Left lung (tissue), 14 donors: ENCODE measurements at places on chromosomes 5 and 9.
A peak's percentile ranks its signal among the peaks of the same experiment; 100 is the strongest.

DNA sequence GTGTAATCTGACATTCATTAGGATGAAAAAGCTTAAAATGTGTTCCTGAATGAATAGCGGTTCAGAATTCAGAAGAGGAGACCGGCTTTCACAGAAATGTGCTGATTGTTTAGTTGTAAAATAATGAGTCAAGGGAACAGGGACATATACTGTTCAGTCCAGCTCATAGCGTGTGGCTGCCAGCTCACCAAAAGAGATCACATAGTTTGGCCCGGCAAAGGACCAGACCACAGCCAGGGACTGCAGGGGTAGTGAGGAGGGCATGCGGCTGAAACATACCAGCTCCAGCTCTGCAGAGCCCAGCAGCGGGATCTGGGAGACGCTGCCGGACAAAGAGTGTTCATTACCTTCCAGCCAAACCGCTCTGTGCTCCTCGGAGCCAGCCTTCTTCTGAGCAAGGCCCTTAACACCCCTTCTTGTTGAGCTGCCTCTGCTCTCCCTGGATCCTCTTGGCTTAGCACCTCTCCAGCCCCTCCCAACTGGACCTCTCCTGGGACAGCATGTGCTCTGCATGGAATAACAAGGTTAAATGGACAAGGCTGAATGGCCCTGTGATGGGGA, 116.8 kb upstream of the CNTLN start:
- no peak overlapping the region for H3K27ac ChIP-seq
- no peaks in the 10 kb centered on the region for H3K36me3 ChIP-seq
- H3K27me3 ChIP-seq, result no peaks in the 10 kb centered on the region
- no peak for DNase-seq
- H3K4me3 ChIP-seq, result no peak overlapping the region

- no peak for DNase-seq
- H3K27ac ChIP-seq, result peak overlapping the region; percentile 77
- no peaks in the 10 kb centered on the region for H3K27me3 ChIP-seq
Observed at GRCh38 chr5:78546276-78546996, 102.1 kb downstream of the LHFPL2 start.

DNA sequence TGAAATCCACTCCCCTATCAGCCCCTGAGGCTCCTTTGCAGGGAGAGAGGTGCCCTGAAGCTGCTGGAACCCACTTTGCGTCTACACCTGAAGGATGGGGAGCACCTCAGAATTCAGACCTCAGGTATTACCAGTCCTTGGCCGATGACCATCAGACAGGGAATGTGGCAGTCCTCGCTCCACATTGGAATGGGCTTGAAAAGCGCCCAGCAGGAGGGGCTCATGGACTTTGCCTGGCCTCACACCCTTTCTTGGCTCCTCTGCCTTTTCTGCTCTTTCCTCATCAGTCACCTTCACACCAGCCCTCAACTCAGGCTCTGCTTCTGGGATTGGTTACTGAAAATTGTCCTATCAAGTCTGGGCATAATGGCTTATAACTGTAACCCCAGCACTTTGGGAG, 83.9 kb downstream of the BARX1 start:
- no peak overlapping the region for H3K27ac ChIP-seq
- H3K36me3 ChIP-seq, result no peaks in the 10 kb centered on the region
- no peaks in the 10 kb centered on the region for H3K4me1 ChIP-seq
- H3K27me3 ChIP-seq, result no peaks in the 10 kb centered on the region
- DNase-seq, result no peak

DNA sequence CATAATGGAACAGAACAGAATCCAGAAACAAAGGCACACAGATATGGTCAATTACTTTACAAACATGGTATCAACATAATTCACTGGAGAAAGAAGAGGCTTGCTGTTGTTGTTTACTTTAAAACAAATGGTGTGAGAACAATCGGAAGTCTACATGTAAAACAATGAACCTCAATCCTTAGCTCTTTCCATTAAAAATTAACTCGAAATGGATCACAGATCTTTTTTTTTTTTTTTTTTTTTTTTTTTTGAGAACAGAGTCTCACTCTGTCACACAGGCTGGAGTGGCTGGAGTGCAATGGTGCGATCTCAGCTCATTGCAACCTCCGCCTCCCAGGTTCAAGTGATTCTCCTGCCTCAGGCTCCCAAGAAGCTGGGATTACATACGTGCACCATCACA, 9.8 kb downstream of the SEMA4D start:
- H3K4me1 ChIP-seq, result no peaks in the 10 kb centered on the region
- no peaks in the 10 kb centered on the region for H3K36me3 ChIP-seq
- no peaks in the 10 kb centered on the region for H3K27me3 ChIP-seq
- no peak overlapping the region for H3K4me3 ChIP-seq
- no peak overlapping the region for H3K27ac ChIP-seq

- H3K27ac ChIP-seq, result no peak overlapping the region
- H3K36me3 ChIP-seq, result no peaks in the 10 kb centered on the region
- H3K4me3 ChIP-seq, result no peak overlapping the region
- no peak for DNase-seq
Observed at GRCh38 chr9:107907715-107908114, 418.1 kb upstream of the KLF4 start.
